ENCODE measurements at places on chromosomes 3 and 15.

DNA sequence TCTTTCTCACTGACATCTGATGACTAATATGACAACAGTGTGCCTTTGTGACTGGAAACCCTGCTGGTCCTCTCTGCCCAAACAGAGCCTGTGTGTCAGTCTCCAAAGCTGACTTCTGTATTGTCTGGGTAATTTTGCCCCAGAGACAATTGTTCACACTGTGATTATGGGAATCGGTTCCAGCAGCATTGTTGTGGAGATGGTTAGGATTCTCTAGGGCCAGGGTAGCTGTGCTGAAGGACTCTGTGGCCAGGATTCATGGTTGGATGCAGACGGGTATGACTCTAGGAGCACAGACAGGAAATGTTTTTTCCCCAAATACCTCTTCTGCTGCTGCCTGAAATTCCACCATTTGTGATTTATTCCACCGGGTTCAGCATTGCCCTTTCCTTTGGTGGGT lies 57.5 kb upstream of the ITGA11 start:
- DNase-seq = no peak

- DNase-seq = no peak
Measured at GRCh38 chr15:93929375-93930094, 301.8 kb upstream of the MCTP2 start.

DNA sequence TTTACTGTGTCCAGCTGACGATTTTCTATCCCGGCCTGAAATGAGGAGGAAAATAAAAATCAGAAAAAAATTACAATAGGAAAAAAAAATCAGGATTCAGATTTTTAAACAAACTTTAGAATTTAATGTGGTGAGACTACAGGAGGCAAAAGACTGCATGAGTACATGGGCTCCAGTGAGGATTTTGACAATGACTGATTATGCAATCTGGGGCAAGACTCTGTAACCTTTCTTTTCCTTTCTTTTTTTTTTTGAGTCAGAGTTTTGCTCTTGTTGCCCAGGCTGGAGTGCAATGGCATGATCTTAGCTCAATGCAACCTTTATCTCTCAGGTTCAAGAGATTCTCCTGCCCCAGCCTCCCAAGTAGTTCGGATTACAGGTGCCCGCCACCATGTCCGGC lies 29.9 kb downstream of the SPG11 start:
- DNase-seq = no peak

DNA sequence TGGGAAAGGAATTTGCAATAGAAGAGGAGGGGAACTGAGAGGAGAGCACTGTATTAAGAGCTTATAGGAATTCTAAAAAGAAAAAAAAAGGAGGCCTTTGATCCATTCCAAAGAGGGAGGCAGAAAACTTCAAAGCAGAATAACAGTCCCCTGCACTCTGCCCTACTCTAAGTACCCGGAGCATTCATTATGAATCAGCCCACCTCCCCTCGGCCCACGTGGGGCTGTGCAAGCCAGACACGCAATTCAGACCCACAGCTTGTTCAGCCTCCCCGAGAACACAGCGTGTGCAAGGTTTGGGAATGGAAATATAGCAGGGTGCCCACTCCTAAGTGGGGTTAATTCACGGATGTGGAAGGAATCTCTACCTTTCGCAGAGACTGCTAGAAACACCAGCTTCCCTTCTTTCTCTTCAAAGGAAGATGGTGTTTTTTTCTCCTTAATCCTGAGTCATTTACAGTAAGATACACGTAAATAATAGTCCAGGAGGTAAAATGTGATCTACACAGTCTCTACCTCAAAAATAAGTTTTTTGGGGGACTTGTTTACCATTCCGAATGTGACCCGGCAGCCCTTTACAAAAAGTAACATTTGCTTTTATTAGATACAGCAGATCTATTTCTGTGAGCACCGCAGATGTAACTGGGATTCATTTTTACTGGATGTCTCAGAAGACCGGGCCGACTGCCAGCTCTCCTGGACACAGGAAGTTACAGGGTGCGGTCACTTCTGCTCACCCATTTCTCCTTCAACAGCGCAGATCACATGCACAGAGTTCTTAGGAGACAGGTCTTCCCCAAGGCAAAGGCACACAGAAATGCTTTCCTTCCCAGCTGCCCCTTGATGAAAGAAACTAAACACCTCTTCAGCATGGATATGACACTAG lies 768.5 kb upstream of the CFAP20DC start:
- no peak for DNase-seq

GRCh38 chr15:98953000-98953787 lies 54.4 kb downstream of the PGPEP1L start:
- DNase-seq = no peak

Measured in NCI-H524 treated with DMSO at 0.1 percent for 48 hours (cell line).